ENCODE measurements at places on chromosomes 13 and 19.

- no peak for DNase-seq
Measured at GRCh38 chr13:113595131-113595530, 10.6 kb downstream of the TFDP1 start.

- DNase-seq, result no peak
Measured at GRCh38 chr13:52760077-52760476, 20.5 kb upstream of the CNMD start.

DNA sequence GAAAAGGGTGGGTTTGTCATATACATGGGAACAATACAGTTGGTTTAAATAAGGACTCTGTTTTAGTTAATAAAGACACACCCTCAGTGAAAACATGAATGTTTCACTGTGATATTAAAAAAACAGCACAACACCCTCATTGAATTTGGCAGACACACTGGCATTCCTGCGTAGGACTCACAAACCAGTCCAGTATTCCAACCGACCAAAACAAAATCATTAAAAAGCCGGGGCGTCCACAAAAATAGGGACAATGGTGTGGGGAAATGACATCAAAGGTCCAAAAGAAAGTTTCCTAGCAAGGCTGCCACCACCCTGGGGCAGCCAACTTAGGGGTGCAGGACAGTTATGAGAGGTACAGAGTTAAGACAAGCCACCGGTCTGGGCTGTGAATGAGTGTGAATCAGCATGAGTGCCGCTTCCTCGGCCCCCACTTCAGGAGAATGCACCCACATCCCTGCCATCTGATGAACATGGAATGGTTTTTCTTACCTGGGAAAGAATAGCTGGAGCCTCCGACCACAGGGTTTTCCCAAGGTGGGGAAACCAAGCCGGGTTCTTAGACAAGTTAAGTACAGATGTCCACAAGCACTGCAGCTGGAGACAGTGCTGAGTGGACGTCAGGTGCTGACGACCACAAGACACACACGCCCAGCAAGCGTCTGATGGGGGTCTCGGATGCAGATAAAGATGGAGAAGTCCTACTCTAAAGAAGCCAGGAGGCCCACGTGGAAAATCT lies 73.3 kb downstream of the KLF2 start:
- DNase-seq, result no peak

GRCh38 chr19:1855828-1856255 lies 7.5 kb downstream of the KLF16 start:
- no peak for DNase-seq

DNA sequence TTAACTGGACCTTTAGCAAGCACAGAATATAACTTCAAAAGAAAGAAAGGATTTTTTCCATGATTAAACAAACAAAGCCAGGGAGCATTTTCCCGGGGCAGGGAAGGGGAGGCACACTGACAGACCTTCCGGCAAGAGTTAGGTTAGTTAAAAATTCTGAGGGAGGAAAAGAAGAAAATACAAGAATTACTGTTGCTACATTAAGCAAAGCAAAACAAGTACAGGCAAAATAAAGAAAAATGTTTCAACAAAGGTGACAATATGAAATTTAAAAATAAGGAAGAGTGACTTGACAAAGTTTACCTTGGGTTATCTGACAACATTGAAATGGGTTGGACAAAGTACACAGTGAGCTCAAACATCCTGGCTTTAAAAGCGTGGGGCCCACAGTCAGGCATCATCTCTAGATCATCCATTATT lies 51.5 kb downstream of the KLF12 start:
- DNase-seq, result no peak

- peak; percentile 32 for DNase-seq
Measured at GRCh38 chr13:93857126-93857525, 622.4 kb downstream of the DCT start.

DNA sequence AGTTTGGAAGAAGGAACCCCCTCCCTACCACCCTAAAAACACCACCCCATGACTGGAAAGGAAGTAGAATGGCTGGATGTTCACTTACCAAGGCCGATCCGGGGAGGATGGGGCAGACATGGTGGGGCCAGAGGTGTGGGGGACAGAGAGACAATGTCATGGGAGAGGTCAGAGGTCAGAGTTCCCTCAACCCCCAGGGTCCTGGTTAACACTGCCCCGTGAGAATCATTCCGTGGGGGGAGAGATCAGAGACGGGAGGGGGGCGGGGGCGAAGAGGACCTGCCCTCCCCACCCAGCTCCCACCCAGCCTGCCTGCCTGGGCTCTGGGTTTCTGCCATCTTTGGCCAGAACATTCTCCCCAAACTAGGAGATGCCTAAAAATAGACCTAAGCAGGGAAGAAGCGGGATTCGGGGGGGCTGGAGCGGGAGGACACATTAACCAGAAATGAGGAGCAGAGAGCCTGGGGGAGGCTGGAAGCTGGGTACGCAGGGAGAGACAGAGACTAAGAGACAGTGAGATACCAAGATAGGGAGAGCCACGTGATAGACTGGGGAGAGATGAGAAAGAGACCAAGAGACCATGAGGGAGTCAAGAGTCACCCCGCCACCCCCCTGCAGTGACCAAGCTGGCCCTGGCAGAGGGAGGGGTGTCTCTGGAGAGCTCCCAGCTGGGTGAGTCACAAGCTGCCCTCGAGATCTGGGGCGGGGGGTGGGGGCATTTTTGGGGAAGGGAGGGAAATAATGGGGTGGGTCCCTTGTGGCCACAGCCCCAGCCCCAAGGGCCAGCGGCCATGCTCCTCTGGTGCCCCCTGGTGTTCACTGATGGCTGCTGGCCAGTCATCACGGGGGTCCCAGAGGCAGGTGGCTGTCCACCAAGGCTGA lies 6.1 kb upstream of the KANK2 start:
- DNase-seq, result peak; percentile 87

GRCh38 chr13:94268661-94269060 lies 210.8 kb downstream of the DCT start:
- peak; percentile 38 for DNase-seq

- peak; percentile 81 for DNase-seq
Measured at GRCh38 chr13:37187621-37188020, 82.2 kb upstream of the CSNK1A1L start.

- DNase-seq, result peak; percentile 72
Measured at GRCh38 chr19:6263735-6264444, 15.9 kb downstream of the MLLT1 start.

- no peak for DNase-seq
Measured at GRCh38 chr13:75123428-75123827, 358.5 kb downstream of the TBC1D4 start.

GRCh38 chr13:71861769-71862458 lies 5.1 kb downstream of the DACH1 start:
- DNase-seq, result no peak

DNA sequence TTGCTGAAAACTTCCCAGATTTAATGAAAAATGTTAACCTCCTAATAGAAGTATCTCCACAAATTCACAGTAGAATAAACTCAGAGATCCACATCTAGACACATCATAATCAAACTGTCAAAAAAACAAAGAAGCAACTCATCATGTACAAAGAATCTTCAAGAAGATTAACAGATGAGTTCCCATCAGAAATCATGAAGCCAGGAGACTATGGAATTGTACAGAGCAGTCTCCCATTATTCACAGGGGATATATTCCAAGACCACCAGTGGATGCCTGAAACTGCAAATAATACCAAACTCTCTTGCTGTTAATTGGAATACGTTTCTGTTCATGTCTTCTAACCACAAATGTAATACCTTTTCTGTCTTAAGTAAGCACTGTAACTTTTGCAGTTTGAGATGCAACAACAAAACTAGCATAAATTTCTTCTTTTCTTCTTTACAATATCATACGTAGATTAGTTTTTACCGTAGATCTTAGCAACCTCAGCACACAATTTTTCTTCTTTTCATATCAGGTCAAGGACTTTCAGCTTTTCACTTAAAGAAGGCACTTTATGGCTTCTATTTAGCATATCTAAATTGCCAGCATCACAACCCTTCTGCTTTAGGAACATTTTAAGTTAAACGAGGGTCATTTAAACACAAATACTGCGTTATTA lies 70.3 kb upstream of the MIR17HG start:
- DNase-seq, result no peak

DNA sequence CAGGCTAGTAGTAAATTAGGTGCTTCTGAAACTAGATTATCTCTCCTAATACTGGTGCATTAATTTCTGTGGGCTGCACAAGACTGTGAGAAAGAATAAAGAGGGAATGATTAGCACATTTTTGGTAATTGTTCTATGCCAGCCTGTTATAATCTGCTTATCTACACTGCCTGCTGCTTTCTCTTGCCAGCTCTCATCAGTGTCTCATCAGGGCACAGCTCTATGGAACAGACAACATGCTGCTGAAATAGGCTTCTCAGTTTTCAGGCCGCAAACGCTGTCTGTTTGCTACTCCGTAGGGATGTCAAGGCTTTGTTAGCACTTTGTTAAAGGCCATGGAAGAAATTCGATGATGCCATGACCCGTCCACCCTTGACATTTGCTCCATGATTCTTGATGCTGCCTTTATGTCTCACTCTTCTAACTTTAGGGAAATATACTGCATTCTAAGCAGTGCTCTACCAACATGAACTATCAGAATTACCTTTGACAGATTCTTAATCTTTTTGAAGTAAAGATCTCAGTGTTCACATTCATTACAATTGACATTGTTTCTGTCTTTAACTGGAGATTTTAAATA lies 84.0 kb upstream of the PRR20A start:
- DNase-seq, result no peak

GRCh38 chr13:112843392-112844111 lies 125.5 kb upstream of the MCF2L start:
- DNase-seq, result no peak

- no peak for DNase-seq
Measured at GRCh38 chr19:19004144-19004543, 29.2 kb downstream of the SUGP2 start.

DNA sequence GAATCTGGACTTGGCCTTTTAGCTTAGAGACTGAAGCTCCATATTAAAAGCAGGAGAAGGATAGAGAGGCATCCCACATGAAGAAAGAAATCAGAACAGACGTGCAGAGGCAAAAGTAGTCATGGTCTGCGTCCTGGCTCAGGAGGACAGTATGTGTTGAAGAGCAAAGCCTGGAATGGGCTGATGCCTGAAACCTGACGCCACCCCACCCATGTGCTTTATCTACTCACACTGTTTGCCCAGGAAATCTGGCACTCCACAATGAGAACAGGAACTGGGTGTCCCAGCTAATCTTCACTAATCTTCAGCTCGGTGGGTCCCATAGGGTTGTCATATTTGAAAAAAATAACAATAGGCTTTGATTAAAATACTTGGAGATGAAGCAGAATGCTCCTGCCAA lies 549.0 kb upstream of the GPC6 start:
- no peak for DNase-seq

DNA sequence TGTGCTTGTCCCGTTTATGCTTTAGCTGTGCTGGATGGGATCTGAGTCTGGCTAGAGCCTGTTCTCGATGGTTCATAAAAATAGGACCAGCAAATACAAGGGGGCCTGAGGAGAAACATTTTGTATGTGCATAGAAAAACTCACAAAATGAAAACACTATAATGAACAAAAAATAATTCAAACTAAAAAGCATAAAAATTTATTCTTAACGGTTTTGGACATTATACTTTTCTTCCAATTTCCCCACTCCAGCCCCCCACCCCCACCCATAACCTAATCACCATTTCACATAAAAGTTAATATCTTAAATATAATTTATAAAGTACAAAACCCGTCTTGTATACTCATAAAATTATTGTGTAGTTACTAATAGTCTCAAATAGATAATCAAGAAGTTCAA lies 93.7 kb downstream of the MYCBP2 start:
- DNase-seq, result no peak

- DNase-seq, result peak; percentile 57
Measured at GRCh38 chr13:75514080-75514995, 23.3 kb downstream of the COMMD6 start.

- no peak for DNase-seq
Measured at GRCh38 chr13:86193281-86193680, 394.1 kb upstream of the SLITRK6 start.

DNA sequence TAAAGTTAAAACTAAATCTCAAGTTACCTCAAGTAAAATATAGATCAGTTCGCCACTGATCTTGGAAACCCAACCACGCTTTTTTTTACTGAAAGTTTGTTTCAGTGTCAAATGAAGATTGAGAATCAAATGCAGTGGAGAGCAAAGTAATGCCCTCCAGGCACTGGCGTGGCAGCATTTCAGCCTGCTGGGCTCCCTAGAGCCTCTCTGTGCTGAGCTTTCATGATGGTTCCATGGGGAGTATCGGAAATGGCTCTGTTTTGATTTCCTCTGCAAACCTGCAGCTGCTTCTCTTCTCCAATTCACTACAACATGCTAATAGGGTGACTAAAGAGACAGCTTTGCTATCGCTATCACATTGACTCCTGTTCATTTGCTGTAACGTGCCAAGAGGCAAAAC lies 141.6 kb downstream of the FGF14 start:
- DNase-seq, result no peak
